ENCODE measurements at places on chromosomes 5 and 9.

GRCh38 chr5:108720391-108720790 lies 27.3 kb upstream of the FER start:
- no peak for DNase-seq

DNA sequence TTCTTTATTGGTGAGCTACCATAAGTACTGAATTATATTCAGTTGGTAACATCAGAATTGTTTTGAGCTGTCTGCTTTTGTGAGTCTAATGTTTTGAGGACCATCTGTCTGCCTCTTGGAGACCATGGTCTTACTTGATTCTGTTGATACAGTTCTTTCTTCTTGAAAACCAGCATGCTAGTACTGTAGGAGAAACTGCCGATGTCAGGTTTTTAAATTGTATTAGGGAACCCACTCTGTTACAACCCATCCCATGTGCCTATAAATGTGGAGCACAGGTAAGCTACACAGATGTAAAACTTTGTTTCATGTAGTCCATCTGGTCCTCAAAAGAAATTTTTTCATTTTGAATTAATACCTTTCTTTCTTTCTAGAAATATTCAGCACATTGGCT lies 103.4 kb upstream of the DMRTA1 start:
- no peak for DNase-seq

DNA sequence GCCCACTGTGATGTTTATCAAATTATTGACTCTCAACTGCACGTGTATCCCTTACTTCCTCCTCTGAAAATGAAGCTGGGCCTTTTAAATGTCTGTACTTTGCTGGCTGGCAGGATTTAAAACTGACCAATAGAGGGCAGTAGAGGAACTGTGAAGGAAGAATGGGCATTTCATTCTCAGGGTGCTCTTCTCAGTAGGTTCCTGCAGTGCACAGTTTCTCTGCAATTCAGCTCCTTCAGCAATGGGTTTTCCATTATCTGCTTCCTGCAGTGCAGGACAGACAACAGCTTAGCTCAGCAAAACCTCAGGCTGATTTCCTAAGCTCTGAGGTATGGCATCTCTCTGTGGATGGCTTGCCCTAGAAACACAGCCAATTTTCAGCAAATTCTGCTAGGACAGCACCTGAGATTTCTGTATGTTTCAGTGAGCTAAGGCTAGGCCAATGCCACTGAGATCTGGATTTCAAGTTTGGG lies 298.4 kb upstream of the PRDM9 start:
- peak; percentile 33 for DNase-seq

- no peak for DNase-seq
Measured at GRCh38 chr9:126528111-126528510, 85.6 kb upstream of the LMX1B start.

- DNase-seq, result no peak
Measured at GRCh38 chr9:16726029-16726428, 144.4 kb downstream of the BNC2 start.

GRCh38 chr9:88746743-88747398 lies 211.9 kb downstream of the NXNL2 start:
- DNase-seq, result no peak

DNA sequence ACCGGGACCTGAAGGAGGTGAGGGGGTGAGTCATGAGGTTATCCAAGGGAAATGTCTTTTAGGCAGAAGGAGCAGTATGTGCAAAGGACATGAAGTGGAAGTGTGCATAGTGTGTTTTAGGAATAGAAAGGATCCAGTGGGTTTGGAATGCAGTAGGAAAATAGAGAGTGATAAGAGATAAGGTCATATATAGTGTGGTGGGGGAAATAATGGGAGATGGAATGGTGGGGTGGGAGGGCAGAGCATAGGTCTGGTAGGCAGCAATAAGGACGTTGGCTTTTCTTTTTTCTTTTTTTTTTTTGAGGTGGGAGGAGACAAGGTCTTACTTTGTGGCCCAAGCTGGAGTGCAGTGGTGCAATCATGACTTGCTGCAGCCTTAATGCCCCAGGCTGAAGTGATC lies 17.8 kb downstream of the SNX24 start:
- DNase-seq, result no peak

DNA sequence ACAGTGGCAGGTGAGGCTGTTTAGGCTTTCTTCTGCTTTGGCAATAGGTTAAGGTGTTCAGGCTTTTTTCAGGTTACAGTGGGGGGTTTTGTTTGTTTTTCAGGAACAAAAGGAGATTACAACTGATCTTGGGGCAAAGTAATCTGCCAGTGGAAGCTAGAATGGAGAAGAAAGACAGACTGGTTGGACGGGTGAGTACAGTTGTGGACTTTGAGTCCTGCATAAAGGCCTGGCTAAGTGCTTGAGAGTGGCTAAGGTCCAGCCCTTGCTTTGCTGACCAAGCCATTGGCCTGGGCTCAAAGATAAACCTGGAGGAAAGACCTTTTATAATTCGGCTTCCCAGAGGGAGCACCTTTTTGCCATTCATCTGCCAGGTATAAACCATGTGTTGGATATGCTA lies 63.1 kb downstream of the MTMR12 start:
- DNase-seq, result no peak

GRCh38 chr5:179906795-179907555 lies 722 bp downstream of the TBC1D9B start:
- no peak for DNase-seq

GRCh38 chr5:39450487-39450886 lies 25.7 kb upstream of the DAB2 start:
- no peak for DNase-seq

DNA sequence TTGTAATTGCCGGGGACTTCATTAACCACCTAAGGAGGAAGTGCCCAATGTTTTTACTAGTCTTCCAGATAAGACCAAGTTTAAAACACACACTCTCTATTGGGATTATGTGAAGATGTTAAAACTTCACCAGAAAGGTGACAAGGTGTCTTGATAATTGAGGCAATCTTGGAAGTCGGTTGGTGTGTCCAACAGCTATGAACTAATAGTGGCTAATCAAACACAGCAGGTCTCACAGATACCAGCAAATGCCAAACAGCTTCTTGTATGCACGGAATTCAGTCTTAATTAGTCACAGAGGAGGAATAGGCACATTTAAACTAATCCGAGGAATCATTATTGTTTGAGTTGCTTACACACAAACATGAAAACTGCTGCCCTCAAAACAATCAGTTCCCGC lies 214.5 kb downstream of the SEC61B start:
- DNase-seq, result no peak

GRCh38 chr9:89536145-89536574 lies 38.2 kb upstream of the SEMA4D start:
- no peak for DNase-seq

DNA sequence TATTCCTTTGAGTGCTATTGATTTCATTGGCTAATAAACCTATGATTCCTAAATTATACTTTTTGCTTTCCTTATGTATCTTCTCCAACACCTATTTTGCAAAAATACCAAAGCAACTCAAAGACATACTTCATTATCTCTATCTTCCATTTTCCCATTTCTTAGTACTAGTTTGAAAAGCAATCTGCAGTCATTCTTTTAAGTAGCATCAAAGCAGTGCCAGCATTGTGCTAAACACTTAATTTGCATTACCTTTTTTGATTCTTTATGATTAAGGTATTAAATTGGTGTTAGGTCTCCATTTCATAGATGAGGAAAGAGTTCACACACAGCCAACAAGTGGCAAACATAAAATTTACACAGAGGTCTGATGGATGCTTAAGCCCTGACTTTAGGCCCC lies 330.3 kb downstream of the ARL15 start:
- DNase-seq, result no peak

GRCh38 chr9:130663977-130664250 lies 480 bp upstream of the PRDM12 start:
- no peak for DNase-seq

GRCh38 chr5:137234973-137235943 lies 263.9 kb downstream of the SPOCK1 start:
- no peak for DNase-seq

DNA sequence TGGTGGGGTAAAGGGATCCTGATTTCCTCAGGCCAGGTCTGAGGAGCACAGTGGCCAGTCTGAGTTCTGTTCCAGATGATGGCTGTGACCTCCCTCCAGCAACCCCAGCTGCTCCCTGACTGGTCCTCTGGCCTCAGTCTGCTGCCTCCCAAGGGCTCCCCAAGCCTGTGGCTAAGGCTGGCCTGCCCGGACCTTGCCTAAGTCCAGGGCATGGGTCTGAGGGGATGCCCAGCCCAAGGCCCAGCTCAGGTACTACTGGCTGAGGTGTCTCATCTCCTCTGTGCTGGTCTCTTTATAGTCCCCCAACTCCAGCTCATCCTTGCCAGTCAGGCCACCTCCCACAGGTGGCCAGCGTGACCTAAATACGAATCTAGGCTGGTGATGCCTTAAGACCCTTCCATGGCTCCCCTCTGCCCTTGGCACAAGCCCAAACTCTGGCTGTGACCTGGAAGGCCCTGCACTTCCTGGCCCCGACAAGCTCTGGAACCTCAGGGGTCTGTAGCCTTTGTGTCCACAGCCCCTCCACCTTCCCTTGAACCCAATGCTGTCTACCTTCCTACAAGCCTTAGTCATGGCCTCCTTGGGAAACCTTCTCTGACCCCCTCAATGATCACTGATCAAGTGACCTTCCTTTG lies 9.8 kb downstream of the KIF12 start:
- no peak for DNase-seq

GRCh38 chr5:172569861-172570558 lies 71.1 kb upstream of the NEURL1B start:
- no peak for DNase-seq

GRCh38 chr5:170217831-170218230 lies 15.0 kb upstream of the C5orf58 start:
- no peak for DNase-seq

DNA sequence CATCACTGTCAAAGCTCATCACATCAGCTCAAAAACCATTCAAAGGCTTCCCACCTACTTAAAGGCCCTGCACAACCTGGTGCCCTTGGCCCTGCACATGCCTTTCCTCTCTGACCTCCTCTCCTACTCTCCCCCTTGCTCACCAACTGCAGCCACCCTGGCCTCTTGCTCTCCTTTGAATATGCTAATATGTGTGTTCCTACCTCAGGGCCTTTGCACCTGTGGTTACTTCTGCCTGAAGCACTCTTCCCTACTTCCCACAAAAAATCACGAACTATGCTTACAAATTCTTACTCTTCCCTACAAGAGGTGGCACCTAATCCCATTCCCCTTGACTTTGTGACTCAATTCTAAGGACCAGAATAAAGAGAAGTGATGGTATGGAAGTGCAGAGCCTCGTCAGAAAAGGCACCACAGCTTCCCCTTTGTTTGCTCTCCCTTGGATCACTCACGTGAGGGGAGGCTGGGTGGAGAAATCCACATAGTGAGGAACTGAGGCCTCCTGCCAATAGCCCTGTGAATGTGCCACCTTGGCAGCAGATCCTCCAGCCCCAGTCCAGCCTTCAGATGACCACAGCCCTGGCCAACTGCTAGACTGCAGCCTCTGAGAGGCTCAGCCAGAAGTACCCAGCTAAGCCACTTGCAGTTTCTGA lies 3.2 kb upstream of the TMEM171 start:
- no peak for DNase-seq

- no peak for DNase-seq
Measured at GRCh38 chr9:127898433-127899127, 823 bp downstream of the ST6GALNAC6 start.

DNA sequence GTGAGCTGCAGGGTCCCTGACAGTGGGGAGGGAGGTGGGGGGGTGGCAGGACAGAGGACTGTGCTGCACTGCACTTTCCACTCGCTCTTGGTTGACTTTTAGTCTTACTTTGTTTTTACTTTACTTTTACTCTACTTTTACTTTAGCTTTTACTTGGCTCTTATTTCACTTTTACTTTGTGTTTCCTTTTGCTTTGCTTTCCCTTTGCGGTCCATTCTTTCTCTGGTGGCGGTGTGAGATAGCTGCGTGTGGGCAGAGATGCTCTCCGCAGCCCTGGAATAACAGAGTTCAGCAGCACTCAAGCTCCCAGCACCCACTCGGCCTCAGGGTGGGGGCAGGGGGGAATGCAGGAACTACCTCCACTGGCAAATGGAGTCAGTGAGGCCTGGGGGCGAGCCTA lies 4.7 kb downstream of the AK8 start:
- DNase-seq, result no peak

- no peak for DNase-seq
Measured at GRCh38 chr5:3377831-3378230, 217.8 kb upstream of the IRX1 start.

GRCh38 chr9:123365881-123366528 lies 10.0 kb downstream of the CRB2 start:
- no peak for DNase-seq

DNA sequence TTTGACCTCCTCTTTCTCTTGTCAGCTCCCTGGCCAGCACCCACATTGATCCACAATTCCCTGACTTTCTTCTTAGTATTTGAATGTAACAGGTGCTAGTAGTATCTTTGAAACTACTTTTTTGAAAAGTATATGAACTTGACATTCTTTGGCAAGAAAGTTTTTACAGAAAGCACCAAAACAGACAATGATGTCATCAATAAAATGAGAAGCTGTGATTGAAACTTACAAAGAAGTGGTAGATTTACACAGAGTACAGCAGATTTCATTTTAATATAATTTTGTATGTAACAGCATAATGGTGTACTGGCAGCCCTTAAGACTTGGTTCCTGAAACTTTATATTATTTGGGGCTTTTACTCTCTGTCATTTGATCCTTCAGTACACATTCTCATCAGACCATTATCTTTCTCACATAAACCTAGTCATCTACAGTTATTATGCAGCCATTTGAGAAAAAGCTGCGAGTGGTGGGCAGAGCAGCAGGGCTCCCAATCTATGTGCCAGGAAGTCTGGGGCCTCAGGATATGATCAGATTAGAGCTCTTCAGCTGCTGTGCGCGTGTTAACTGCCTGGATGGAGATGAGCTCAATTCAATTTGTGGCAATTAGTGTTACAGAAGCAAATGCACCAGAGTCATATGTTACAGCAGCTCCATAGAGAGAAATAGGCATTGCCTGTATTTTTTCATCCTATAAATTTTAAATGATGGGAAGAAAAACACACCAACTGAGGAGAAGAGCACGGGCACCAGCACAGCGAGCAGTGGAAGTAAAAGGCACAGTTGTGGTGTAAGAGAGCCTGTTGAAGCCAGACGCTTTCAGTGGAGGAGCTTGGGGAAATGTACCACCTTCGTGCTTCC lies 126.1 kb downstream of the STARD4 start:
- DNase-seq, result peak; percentile 83

GRCh38 chr5:86999951-87000350 lies 267.7 kb upstream of the RASA1 start:
- no peak for DNase-seq

- DNase-seq, result no peak
Measured at GRCh38 chr5:174459071-174459702, 265.2 kb upstream of the MSX2 start.

GRCh38 chr9:95171001-95171400 lies 146.5 kb downstream of the FANCC start:
- peak; percentile 33 for DNase-seq

DNA sequence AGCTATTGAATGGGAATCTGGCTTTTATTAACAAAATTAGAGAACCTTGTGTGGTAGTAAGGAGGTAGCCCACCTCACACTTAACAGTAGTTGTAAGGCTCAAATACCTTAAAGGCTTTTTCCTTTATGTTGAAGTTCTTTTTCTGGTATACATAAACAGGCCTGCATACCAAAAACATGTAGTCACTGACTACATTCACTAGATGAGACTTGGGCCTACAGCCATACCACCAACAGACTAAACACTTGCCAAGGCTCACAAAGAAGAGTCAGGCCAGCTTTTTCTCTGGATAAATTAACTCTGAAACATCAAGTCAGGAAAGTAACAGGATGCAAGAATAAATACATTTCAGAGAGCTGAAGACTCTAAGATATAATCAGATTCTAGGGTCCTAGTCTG lies 78.6 kb upstream of the MPDZ start:
- DNase-seq, result no peak
